ENCODE measurements at places on chromosomes 16 and 17.

GRCh38 chr17:53626286-53626685 is 196.4 kb upstream of the KIF2B start:
- no peak for DNase-seq

DNA sequence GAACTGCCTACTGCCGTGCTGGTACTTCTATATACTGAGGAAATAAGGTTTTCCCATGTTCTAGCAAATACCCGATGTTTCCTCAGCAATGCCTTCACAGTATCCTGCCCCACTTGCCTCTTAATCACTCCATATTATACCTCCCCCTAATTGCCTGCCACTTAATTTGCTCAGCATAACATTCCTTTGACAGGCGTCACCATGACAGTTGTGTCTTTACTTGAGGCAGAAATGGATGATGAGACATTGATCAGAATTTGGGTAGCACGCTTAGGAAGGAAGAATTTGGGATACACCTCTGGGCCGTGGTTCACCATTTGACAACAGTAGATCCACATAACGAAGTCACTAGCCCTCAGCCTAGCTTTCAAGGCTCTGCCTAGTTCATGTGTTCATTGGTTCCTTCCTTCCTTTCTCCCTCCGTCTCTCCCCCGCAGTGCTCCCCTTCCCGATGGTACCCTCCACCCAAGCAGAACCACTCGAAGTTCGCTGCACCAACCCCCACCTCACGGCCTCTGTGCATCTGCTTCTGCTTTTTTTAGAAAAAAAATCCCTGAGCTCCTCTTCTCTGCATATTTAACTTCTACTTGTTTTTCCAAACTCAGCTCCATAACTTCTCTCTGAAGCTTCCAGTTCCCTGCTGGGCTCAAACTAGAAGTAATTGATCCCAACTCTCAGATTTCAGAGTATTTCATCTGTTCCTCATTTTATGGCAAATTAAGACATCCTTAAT is 19.4 kb downstream of the IQCK start:
- DNase-seq, result no peak

- DNase-seq, result no peak
These were observed 37.0 kb downstream of the GAS7 start for GRCh38 chr17:10161386-10161785.

GRCh38 chr16:23802776-23803175 is 33.0 kb upstream of the PRKCB start:
- DNase-seq, result no peak

GRCh38 chr16:12434567-12434966 is 369.1 kb downstream of the CPPED1 start:
- no peak for DNase-seq

GRCh38 chr17:71632328-71632727 is 488.5 kb upstream of the SOX9 start:
- no peak for DNase-seq

GRCh38 chr16:21060027-21060510 is 90.6 kb downstream of the DNAH3 start:
- DNase-seq, result no peak

GRCh38 chr17:67491681-67492024 is 114.6 kb downstream of the PITPNC1 start:
- no peak for DNase-seq
